Fibroblast of the aortic adventitia (primary cell): ENCODE measurements at places on chromosomes 7 and 10. TPM values are rescaled to one million over a fixed set of nuclear protein-coding genes. Genes with fewer than 3 reads are reported as not detected.
A peak's percentile ranks its signal among the peaks of the same experiment; 100 is the strongest.

The GIMAP4 gene
- 0.18 and 1.3 TPM in 2 replicates for total RNA-seq

GRCh38 chr10:14560791-14561765, 213.6 kb downstream of the FAM107B start:
- no peak for DNase-seq

DNA sequence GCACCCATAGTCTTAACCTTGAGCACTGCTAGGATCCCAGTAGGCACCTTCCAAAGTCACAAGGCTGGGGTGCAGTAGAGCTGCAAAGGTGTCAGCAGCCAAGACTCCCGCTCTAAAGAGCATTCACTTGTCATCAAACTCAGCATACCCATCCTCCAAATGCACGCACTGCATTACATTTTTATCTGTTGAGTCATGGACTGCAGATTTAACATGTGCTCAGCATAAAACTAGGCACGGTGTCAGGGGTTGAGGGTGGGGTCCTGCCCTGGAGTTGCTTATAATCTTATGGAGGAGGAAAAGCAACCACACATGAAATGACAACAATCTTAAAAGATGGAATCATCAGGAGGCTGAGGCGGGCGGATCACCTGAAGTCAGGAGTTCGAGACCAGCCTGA, 102.6 kb downstream of the PARP12 start:
- peak; percentile 42 for DNase-seq

- DNase-seq, result no peak
Measured at GRCh38 chr7:134534633-134535032, 7.3 kb downstream of the AKR1B10 start.

The ENKUR gene
- 0.09 TPM in 1 of 2 replicates, not detected in the other for total RNA-seq

GRCh38 chr7:121531175-121532070, 135.3 kb upstream of the FAM3C start:
- no peak for DNase-seq

The AGR2 gene
- total RNA-seq, result 0.25 TPM in 1 of 2 replicates, not detected in the other
